ENCODE measurements at places on chromosomes 13 and 19.

DNA sequence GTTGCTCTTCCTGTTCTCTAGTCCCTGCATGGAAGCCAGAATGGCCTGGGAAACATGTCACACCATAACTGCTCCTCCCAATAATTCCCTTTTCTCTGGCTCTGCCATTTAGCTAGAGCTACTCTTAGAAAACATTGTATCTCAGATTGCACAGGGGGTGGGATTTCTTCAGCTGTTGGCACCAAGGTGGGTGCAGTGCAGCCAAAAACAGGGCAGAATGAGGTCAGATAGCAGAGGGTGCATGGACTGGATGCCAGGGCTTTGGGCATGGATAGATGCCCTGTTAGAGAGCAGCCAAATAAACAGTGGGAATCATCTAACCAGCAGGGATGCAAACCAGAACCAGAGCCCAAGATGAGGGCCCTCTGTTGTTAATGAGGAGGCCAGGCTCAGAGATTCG is 4.9 kb upstream of the AMER2 start:
- no peak for DNase-seq

- DNase-seq, result no peak
Observed at GRCh38 chr13:85618521-85618920, 180.7 kb downstream of the SLITRK6 start.

DNA sequence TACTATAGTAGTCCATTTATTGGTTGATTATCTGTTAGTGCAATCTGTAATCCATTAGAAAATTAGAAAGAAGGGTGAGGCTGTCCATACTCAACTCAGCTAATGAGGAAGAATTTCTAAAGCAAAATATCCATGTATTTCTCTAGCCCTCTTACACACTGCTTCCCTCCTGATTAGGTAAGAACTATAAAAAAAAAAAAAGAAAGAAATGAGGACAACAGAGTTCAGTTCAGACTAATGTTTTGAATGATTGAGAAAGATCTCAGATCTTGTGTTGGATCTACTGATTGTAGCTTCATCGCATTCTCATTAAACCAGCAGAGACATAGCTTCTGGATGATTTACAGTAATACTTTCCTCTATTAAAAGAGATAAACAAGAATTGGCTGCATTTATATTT is 233.3 kb downstream of the KLF5 start:
- no peak for DNase-seq

DNA sequence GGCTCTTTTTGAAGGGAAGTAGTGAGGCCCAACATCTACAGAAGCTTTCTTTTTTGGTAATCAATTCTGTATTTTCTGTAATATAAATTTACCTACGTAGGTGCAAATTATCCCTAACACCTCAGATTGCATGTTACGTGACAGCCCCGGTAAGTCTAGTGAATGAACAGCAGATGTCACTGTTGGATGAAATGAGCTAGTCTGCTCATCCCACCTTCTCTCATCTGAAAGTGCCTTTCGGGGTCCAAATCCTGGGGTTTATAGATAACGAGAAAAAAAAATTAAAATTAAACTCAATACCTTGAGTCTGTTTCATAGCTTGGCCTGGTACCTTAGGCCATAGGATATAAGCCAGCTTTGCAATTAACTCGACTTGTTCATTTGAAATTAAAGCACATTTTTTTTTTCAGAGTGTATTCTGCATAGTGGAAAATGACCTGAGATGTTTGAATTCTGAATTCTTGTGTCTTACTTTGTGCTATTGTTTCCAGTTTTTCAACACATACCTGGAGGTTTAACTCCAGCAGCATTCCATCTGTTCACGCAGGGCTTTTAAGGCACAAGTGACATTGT is 548.2 kb downstream of the GPC5 start:
- DNase-seq, result no peak

DNA sequence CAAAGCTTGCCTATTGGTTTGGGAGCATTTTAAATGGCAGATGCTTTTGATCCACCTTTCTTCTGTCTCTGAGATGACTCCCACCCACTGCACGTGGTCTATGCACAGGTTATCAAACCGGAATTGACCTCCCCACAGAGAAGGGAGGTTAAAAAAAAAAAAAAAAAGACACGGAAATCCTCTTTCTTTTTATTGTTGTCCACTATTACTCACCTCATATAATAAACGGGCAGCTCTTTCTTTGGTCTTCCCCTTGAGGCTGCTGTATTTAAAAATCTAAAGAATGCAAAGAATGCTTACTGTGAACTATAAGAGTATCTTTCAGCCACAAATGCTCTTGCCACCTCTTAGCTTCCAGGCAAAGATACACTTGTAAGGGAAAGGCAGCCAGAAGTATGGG is 329.7 kb downstream of the NDFIP2 start:
- DNase-seq, result peak; percentile 30

- no peak for DNase-seq
Observed at GRCh38 chr13:110915874-110916206, 971 bp upstream of the ANKRD10 start.

DNA sequence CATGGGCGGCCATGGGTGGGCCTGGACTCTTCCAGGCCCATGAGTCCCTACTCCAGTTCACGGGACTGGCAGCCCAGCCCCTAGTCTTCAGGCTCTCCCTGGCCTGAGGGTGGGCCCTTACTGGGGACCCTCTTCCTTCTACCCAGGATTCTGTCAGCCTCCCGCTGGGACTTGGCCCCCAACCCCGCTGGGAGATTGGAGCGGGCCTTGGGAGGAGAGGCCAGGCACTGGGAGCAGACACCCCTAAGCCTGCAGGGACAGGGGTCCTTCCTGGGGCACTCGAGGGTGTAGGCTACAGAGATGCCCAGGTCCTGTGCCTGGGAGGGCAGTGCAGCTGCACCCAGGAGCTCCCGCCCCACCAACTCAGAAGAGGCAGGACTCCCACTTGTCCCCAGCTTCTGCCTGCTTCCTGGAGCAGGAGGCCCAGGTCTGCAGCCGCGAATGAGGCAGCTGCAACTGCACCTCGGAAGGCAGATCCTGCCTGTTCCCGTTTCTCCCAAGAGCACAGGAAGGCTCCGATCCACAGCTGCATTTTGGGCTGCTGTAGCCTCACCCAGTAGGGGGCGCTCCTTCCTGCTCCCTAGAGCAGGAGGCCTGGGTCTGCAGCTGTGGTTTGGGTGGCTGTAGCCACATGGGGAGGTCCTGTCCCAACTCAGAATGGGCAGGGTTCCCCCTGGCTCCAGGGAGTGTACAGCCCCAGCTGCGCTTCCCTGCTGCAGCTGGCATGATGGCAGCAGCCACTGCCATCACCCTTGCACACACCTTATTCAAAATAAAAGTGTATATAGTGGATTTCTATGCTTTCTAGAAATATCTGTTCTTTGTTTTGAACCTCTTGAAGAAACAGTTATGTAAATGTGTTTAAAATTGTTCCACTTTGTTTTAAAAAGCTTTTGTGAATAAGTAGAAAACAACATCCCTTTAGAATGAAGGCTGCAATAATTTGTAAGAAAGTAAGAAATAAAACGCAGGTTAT is 46.8 kb downstream of the TEX26 start:
- DNase-seq, result no peak

- no peak for DNase-seq
Observed at GRCh38 chr13:99868767-99869166, 102.8 kb downstream of the ZIC5 start.

- DNase-seq, result no peak
Observed at GRCh38 chr13:106361621-106362020, 173.8 kb downstream of the EFNB2 start.

DNA sequence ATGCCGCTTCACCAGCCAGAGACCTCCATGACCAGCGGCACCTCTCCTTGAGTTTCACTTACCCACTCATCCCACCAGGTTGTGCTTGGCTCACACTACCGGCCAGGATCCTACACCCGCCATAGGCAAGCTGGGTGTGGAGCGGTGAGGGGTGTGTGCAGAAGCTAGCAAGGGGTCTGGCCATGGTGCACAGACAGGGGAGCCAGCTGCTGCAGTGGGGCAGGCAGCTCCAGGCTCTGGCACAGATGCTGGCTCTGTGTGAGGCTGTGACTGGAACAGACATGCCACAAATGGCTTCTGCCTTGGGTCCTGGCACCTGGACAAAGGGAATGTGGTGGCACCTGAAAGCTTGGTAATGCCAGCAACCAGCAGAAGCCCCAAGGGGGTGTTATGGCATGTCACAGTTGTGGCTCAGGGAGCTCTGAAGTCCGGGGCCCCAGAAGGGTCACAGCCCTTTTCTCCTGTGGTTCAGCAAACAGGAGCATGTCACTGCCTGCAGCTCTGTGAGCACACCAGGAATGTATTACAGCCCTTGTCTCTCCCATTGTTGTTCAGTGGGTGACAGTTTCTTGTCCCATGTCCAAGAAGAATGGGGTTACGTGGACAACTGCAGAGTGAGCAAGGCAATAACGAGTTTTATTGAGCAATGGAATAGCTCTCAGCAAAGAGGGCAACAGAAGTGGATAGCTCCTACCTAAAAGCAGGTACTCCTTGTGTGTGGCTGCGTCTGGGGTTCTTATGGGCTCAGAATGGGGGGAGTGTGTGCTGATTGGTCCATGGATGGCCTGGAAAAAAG is 2791.0 kb upstream of the PCDH20 start:
- no peak for DNase-seq

- peak; percentile 91 for DNase-seq
Observed at GRCh38 chr19:13162724-13163608, 12.8 kb downstream of the IER2 start.

GRCh38 chr19:7159105-7159933 is 89.8 kb downstream of the ZNF557 start:
- peak; percentile 69 for DNase-seq

- no peak for DNase-seq
Observed at GRCh38 chr19:28887920-28888618, 324.9 kb downstream of the UQCRFS1 start.

GRCh38 chr13:80572308-80572922 is 231.5 kb upstream of the SPRY2 start:
- no peak for DNase-seq

- DNase-seq, result no peak
Observed at GRCh38 chr19:1053176-1054101, 13.5 kb upstream of the ARHGAP45 start.

DNA sequence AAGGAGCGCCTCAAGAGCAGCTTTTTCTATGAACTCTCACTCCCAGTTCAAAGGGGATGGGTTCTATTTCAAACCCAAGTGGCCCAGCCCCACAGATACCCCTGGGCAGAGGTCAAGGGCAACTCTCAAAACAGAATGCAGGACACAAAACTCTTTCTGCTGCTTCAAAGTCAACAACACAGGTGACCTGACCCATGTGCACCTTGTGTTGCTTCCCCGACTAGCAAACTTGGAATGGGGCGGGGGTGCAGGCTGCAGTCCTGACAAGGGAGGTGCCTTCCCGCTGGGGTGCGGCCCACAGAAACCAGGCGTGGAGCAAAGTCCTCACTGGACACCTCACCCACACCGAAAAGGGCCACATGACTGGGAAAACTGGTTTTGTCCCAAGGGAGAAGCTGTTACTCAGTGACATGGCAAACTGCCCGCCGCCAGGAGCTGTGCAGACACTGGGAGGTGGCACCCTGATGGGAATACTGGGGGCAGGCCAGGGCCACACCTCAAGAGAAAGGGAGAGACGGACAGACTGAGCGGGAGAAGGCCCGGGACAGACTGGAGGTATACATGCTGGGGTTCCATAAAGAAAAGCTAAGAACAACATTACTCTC is 17.4 kb downstream of the ZC3H4 start:
- no peak for DNase-seq

- no peak for DNase-seq
Observed at GRCh38 chr13:72462166-72462565, 265.3 kb downstream of the MZT1 start.

DNA sequence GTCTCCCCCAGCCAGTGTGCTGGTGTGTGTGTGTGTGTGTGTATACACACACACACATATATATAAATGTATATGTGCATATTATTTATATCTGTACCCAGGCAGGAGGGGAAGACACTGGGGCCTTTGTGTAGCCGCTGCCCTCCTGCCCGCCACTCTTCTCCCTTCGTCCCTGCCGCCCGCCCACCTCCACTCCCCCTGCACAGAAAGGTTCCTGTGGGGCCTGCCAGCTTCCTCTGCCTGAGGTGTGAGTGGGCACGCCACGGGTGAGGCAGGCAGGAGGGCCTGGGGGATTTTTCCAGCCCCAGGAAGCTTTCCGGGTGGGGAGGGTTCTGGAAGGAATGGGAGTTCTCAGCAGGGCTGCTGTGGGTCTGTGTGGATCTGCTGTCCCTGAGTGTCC is 6.9 kb downstream of the IRF2BP1 start:
- no peak for DNase-seq

- DNase-seq, result peak; percentile 84
Observed at GRCh38 chr13:98399756-98400155, 177.2 kb downstream of the STK24 start.

GRCh38 chr13:99078017-99078771 is 100.3 kb upstream of the DOCK9 start:
- no peak for DNase-seq

DNA sequence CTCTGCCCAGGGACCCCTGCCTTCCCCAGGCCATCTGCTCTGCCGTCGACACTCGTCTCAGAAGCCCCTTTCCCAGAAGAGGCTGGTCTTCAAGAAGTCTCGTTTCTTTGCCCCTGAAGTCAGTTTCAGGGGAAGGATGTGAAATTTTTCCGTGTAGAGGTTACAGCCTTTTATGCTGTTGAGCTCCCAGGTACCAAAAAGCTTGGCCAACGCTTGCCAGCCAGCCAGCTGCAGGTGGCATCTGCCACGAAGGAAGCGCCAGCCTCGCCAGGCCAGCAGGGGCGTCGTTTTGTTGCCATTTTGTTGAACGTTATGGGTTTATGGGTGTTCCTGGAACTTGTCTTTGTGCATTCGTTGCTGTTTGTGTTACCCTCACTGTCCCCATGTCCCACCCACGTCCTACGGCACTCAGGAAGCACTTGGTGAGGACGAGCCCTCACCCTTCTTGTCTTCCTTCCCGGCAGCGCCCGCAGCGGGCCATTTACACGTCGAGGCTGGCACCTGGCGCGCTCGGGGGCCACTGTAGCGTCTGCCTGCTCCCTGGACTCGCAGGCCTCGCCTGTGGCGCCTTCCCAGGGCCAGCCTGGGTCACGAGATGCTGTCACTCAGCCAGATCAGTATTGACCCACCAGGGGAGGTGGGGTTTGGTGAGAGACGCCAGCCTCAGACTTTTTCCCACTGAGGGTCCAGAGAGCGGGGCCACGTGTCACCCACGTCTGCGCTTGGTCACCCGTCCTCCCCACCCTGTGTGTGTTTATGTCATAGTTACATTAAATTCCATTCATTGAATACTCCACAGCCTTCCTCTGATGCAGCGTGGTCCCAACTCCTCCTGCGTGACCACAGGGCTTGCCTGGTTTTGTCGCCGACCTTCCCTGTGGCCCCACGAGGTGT is 37.1 kb downstream of the AP1M1 start:
- no peak for DNase-seq

GRCh38 chr13:36903925-36904595 is 16.0 kb downstream of the SMAD9 start:
- no peak for DNase-seq

GRCh38 chr19:29630655-29631054 is 24.6 kb downstream of the POP4 start:
- no peak for DNase-seq

DNA sequence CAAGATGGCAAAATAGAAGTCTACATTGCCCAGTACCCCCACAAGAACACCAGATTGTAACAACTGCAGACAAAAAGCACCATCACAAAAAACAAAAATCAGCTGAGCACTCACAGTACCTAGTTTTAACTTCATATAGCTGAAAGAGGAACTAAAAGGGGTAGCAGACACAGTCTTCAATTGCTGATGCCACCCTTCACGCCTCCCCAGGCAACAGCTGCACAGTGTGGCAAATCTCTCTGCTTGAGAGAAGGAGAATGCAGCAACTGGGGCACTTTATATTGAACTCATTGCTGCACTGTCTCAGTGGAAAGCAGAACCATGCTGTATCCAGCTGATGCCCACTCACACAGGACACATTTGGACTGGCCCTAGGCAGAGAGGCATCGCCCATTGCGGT is 2714.5 kb upstream of the PCDH20 start:
- no peak for DNase-seq

All from fibroblast of skin of left biceps (primary cell).